Inflammatory macrophage (primary cell): ENCODE measurements at places on chromosomes 12 and 14.
A peak's percentile ranks its signal among the peaks of the same experiment; 100 is the strongest.

DNA sequence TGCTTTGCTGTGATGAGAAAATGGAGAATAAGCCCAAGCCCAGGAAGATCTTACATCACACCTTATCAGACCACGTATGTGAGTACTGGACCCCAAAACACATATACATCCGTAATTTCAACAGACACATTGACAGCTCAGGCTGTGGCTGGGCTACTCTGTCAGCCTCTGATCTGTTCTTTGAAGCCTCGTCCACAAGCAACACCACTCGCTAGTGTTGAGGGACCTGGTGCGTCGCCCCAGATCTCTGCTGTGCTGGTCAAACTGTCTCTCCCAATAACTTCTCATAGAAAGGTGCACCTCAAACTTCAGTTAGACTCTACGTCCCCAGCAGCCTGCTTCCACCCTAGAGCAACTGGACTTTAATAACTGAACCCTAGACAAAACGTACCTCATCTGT lies 10.6 kb upstream of the SFSWAP start:
- DNase-seq, result no peak

- no peak for DNase-seq
Measured at GRCh38 chr12:71954083-71954778, 15.6 kb downstream of the TPH2 start.

- DNase-seq, result no peak
Measured at GRCh38 chr12:116153113-116153512, 124.4 kb downstream of the MED13L start.

DNA sequence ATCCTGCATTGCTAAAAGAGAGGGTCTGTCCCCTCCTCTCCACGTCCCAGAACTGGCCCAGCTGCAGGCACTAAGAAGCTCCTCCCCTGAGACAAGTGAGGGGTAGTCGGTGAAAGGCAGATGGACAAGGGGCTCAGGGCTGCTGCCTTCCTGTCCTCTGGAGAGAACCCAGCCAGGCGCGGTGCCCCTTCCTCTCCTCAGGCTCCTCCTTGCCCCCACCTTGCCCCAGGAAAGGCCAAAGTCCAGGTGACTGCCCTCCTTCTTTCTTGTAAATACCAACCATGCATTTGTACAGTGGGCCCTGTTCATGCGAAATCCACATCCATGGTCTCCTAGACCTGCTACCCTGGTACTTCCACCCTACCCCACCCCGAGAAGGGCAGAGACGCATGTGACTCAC lies 9.7 kb downstream of the PPP1R1A start:
- no peak for DNase-seq

DNA sequence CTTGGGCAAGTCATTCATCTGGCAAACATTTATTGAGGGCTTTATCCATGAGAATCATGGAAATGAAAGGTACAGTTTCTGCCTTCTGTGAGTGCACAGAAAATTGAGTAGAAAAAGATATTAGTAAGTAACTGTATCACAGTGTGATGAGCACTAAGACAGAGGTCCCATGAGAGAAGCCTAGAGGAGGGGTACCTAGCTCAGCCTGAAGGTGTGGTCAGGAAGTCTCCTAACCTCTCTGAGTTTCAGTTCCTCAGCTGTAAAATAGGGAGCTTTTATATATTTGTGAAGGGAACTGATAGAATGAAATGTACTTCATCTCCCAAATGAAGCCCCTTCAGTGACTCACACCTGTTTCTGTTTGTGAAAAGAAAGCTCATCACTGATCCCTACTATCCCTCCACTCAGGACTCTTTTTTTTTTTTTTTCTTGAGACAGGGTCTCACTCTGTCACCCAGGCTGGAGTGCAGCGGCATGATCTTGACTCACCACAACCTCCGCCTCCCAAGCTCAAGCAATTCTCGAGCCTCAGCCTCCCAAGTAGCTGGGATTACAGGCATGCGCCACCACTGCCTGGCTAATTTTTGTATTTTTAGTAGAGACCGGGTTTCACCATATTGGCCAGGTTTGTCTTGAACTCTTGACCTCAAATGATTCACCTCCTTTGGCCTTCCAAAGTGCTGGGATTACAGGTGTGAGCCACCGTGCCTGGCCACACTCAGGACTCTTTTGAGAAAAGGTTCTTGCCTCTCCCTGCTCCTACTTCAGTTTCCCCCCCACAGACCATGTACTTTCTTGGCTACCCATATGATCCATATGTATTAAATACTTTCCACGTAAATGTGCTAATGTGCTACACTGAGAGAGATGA lies 93.7 kb upstream of the FUT8 start:
- no peak for DNase-seq

DNA sequence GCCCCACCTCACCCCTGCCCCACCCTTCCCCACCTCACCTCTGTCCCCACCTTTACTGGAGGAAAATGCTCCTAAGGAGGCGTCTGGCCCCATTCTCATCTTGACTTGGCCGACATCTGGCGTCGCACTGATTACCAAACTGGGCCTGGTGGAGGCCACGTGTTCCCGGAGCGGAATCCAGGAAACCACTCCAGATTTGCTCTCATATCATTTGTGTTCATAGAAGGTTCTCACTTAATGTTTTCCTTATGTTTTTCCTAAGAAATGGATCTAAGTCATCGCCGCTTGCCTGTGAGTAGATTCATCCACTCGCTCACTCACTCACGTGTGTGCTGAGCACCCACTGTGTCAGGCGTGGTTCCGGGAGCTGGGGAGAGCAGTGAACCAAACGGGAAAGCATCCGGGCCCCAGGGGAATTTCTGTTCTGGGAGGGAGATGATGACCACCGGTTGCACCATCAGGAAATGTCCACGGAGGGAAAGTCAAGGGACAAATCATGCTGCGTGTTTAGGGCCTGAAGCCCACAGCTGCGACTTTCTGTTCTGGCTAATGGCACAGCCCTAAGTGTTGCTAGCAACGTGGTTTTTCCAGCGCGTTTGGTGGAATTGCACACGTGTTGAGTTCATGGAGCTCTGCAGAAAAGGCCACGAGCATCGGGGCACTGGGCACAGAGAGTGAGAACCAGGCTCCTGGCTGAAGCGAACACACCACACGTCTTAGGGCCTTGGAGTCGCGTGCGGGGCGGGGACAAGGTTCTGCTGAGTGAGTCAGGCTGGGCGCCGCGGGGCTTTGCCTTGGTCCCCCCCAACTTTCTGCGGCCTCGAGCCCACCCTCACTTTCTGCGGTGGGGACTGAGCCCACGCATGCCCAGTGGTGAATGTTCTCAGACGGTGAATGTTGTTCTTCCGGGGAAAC lies 57.7 kb downstream of the ADGRD1 start:
- no peak for DNase-seq

DNA sequence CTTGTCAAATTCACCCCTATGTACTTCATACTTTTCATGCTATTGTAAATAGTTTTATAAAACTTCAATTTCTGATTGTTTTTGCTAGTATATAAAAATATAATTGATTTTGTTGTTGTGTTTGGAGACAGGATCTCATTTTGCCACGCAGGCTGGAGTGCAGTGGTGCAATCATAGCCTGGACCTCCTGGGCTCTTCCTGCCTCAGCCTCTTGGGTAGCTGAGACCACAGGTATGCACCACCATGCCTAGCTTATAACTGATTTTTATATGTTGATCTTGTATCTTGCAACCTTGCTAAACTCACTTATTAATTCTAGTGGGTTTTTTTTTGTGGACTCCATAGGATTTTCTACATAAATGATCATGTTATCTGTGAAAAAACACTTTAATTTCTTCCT lies 23.5 kb downstream of the ATP5MC2 start:
- DNase-seq, result no peak

DNA sequence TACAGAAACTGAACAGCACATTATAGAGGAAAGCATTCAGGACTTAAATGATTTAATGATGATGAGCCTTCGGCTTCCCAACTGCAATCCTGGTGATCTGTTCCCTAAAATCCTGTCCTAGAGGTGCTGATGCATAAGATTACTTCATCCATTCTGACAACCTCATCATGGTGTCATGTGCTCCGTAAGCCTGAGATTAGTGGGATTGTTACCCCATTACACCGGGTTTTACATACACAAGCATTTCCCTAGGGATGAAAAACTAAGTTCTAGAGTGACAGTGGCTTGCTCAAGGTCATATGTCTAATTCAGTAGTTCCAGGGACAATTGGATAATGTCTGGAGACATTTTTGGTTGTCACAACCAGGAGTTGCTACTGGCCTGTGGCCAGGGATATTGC lies 2.5 kb upstream of the RNASE13 start:
- DNase-seq, result no peak

DNA sequence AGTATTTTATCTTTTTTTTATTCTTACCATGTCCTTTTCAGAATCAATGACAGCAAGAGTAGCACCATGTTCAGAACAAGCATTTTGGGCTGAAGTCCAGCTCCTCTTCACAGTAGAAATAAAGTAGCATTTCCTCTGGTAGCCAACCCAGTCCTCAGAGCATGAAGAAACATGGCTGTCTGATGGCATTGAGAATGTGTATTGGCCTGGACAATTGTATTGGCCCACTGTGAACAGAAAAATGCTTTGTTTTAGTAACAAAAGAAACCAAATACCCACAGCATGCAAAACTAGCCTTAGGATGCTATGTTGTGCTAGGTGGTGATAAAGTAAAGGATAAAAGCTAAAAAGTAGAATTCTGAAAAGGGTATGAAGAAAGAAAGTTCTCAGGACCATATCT lies 5.7 kb downstream of the CD69 start:
- no peak for DNase-seq

GRCh38 chr14:75981426-75982265 lies at the start of gene TGFB3:
Gene TGFB3, minus strand, starts transcription at chr14:75981995. Its CDS starts 1,102 bp downstream, at chr14:75980893.
- DNase-seq, result peak; percentile 25

DNA sequence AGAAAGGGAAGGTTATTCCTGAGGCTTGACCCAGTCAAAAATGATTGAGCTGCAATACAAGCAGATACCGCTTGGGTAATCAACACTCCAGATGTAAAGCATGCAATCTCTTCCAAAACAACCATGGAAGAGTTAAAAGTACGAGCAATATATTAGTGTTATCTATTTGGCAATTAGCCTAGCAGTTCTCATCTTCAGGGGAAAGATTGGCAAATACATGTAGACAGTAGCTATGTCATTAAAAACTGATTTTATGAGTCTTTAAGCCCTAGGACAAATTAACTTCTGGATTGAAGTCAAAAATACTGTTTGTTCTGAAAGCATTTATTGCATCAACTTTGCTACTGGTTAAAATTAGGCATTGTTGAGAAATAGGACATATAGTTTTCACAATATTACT lies 9.3 kb upstream of the GYS2 start:
- peak; percentile 55 for DNase-seq

DNA sequence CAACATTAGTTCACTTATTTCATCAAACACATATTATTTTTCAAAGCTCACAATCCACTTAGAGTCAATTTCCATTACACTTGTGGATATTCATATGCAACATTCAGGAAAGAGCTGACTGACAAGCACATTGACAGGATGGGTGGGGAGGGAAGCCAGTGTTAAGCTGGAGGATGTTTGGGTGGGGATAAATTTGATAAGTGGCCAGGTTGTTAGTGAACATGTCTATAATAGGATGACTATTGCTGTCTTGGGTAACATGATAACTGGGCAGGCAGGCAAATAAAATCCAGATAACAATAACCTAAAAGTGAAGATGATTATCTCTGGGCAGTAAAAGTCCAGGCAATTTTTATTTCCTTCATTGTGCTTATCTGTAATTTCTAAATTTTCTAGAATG lies 73.8 kb upstream of the OSBPL8 start:
- no peak for DNase-seq

GRCh38 chr12:93180566-93180965 lies 197.2 kb upstream of the NUDT4 start:
- no peak for DNase-seq

DNA sequence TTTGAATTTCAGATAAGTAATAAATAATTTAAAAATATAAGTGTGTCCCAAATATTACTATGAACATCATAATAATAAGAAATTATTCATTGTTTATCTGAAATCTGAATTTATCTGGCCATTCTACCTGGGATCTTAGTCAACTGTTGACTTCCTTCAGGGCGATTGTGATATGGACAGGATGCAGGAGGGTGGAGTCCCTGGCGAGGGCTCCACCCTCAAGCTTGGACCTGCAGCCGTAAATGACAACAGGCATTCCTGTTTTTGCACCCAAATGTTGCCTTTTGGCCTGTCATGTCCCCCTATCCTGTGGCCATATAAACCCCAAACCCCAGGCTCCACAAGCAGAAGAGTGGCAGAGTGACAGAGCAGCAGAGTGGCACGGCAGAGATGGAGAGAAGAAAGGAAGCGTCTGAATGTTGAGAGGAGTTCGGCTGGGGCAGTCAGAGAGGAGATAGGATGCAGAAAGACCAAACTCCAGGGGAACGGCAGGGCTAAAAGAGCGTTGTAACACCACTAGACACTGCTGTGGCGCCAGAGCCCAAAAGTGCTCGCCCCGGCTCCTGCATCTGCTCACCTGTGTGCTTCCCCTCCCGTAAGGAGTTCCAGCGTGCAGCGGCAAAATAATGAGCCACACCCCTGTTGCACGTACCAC lies 39.4 kb upstream of the FUT8 start:
- DNase-seq, result no peak

GRCh38 chr12:85461127-85461526 lies 181.1 kb downstream of the ALX1 start:
- DNase-seq, result no peak

DNA sequence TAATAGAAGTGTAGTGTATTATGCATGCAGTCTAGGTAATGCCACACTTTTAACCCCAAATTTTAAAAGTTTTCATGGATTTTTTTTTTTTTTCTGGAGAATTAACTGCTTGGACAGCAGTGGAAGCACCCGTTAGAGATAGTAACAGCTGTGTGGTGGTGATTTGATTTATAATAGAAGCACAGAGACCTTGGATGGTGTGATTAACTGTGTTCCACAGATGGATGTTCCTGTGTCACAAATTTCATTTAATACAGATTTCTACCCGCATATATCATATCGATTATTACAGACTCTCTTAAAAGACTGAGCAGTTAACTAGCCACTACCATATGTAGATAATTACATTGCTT lies 47.0 kb downstream of the IFT81 start:
- no peak for DNase-seq

- no peak for DNase-seq
Measured at GRCh38 chr14:20734430-20734806, 11.3 kb upstream of the EDDM3A start.

- DNase-seq, result peak; percentile 16
Measured at GRCh38 chr14:77965919-77966435, 166.1 kb downstream of the ADCK1 start.

DNA sequence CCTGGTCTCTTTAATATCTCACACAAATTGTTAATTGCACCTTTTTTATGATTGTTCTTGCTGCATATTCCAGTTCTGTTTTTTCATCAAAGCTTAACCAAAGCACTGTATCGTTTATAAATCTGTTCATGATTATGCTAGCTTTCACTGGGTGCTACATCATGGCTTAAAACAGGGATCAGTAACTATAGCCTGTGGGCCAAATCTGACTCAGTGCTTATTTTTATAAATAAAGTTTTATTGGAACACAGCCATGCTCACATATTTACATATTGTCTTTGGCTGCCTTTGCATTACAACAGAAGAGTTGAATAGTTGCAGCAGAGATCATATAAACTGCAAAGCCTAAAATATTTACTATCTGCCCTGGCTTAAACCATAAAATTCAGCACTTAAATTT lies 183.4 kb upstream of the NRXN3 start:
- DNase-seq, result no peak
